ENCODE measurements at places on chromosomes 3 and 15. TPM values are rescaled to one million over a fixed set of nuclear protein-coding genes. Genes with fewer than 3 reads are reported as not detected.

The GHRL gene
- not detected for total RNA-seq

The NOX5 gene
- total RNA-seq: 0.33 TPM

The KCTD6 gene
- total RNA-seq: 10.2 TPM

The CDHR4 gene
- not detected for total RNA-seq

The NME9 gene
- total RNA-seq: not detected

The FSIP1 gene
- total RNA-seq: 3.9 TPM

The AP2M1 gene
- 362 TPM for total RNA-seq

The XCR1 gene
- under 0.01 TPM for total RNA-seq

The CAND2 gene
- 12.1 TPM for total RNA-seq

The GOLGA6A gene
- not detected for total RNA-seq

The MANF gene
- total RNA-seq: 55.3 TPM

- no peaks in the 10 kb centered on the region for H3K27me3 ChIP-seq
- H3K4me1 ChIP-seq: no peaks in the 10 kb centered on the region
- DNase-seq: no peak
- no peaks in the 10 kb centered on the region for H3K36me3 ChIP-seq
- no peak overlapping the region for H3K27ac ChIP-seq
These were observed 199.1 kb upstream of the AZI2 start for GRCh38 chr3:28547677-28548076.

DNA sequence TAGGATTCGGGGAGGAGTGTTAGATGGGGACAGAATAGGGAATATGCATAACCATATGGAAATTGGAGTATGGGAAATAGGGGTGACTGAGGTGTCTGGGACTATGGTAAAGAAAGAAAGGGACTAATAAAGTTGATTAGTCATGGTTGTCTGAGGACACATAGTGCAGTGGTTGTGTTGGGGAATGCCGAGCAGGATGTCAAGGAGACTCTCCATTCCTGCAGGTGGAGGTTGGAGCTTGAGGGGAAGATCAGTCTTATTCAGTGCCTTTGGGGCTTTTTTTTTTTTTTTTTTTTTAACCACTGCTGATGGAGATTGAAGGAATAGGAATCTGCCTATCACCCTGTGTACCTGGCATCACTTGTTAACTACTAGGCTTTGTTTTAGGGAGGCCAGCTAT lies 10.8 kb downstream of the NMD3 start:
- H3K36me3 ChIP-seq: peaks cover 7% of the 10 kb centered on the region
- H3K4me3 ChIP-seq: no peak overlapping the region
- no peak for DNase-seq
- no peaks in the 10 kb centered on the region for H3K27me3 ChIP-seq

DNA sequence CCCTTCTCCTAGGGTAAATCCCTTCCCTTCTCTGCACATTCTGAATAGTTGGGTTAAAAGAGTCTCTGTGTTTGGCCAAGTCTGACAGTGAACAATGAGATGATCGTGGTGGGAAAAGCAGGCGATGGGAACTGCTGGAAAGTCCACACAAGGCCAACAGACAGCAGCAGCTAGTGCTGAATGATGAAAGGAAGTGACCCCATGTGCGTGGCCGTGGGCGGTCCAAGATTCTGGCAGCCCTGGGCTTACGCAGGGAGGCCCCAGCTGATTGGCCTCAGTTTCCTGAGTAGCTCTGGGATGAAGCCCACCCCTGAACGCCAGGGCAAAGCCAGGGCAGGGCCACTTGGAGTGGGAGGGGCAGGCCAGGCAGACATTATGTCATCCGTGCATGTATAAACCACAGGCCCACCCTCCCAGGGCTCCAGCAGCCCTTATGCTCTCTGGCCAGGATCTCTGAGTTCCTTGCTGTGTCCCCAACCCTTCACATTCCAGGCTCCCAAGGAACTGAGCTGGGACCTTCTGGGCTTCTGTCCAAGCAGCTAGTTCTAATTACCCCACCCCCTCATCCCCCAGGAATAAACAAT lies 57.8 kb downstream of the CDC25A start:
- peak; percentile 94 for DNase-seq
- peak overlapping the region; percentile 23 for H3K27ac ChIP-seq
- H3K4me1 ChIP-seq: peaks cover 12% of the 10 kb centered on the region

GRCh38 chr3:151426341-151426657 lies 34.6 kb downstream of the IGSF10 start:
- no peak for DNase-seq
- H3K4me3 ChIP-seq: no peak overlapping the region
- no peaks in the 10 kb centered on the region for H3K36me3 ChIP-seq
- H3K27me3 ChIP-seq: no peaks in the 10 kb centered on the region
- no peak overlapping the region for H3K27ac ChIP-seq
- peaks cover 5% of the 10 kb centered on the region for H3K4me1 ChIP-seq

GRCh38 chr15:27219636-27220035 lies 248.7 kb downstream of the GABRG3 start:
- no peak for DNase-seq
- H3K4me1 ChIP-seq: no peaks in the 10 kb centered on the region
- no peaks in the 10 kb centered on the region for H3K36me3 ChIP-seq
- no peak overlapping the region for H3K4me3 ChIP-seq
- H3K27ac ChIP-seq: no peak overlapping the region

GRCh38 chr3:136667081-136667480 lies 85.1 kb downstream of the STAG1 start:
- H3K4me3 ChIP-seq: no peak overlapping the region
- H3K36me3 ChIP-seq: no peaks in the 10 kb centered on the region
- H3K4me1 ChIP-seq: peaks cover 4% of the 10 kb centered on the region
- DNase-seq: peak; percentile 43
- H3K27ac ChIP-seq: no peak overlapping the region
- no peaks in the 10 kb centered on the region for H3K27me3 ChIP-seq

- H3K36me3 ChIP-seq: no peaks in the 10 kb centered on the region
- peak within 1 kb of the TSS; percentile 76 for H3K4me3 ChIP-seq
- H3K27me3 ChIP-seq: peaks cover 14% of the 10 kb centered on the region
- peak within 1 kb of the TSS; percentile 96 for H3K27ac ChIP-seq
- peaks cover 21% of the 10 kb centered on the region for H3K4me1 ChIP-seq
These were observed at the start of gene C15orf39 for GRCh38 chr15:75201616-75202250. C15orf39 (plus strand) TSS chr15:75201882; CDS start chr15:75206049, 4,167 bp downstream.

DNA sequence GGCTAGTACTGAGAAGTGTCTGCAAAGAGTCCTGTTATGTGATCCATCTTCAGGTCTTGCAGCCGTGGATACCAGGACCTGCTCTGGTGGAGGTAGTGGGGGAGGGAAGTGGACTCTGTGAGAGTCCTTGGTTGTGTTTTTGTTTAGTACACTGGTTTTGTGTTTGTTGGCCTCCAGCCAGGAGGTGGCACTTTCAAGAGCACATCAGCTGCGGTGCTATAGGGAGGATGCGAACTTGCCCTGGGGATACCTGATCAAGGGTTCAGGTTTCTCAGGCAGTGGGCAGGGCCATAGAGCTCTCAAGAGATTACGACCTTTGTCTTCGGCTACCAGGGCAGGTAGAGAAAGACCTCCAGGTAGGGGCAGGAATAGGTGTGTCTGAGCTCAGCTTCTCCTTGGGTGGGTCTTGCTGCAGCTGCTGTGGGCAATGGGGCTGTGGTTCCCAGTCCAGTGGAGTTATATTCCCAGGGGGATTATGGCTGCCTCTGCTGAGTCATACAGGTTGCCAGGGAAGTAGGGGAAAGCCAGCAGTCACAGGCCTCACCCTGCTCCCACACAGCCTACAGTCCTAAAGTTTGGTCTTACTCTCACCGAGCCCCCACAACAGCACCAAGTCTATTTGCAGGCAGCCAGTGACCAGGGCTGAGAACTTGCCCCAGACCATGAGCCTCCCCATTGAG lies 132.8 kb upstream of the NPHP3 start:
- H3K4me3 ChIP-seq: no peak overlapping the region
- H3K4me1 ChIP-seq: no peaks in the 10 kb centered on the region
- DNase-seq: no peak

GRCh38 chr3:118808723-118809122 lies 225.9 kb downstream of the IGSF11 start:
- no peaks in the 10 kb centered on the region for H3K27me3 ChIP-seq
- H3K4me1 ChIP-seq: no peaks in the 10 kb centered on the region
- no peak for DNase-seq

- H3K27me3 ChIP-seq: peaks cover 7% of the 10 kb centered on the region
- peaks cover 5% of the 10 kb centered on the region for H3K4me1 ChIP-seq
- H3K36me3 ChIP-seq: no peaks in the 10 kb centered on the region
- no peak for DNase-seq
These were observed 3.3 kb upstream of the PSMD2 start for GRCh38 chr3:184295771-184296170.

DNA sequence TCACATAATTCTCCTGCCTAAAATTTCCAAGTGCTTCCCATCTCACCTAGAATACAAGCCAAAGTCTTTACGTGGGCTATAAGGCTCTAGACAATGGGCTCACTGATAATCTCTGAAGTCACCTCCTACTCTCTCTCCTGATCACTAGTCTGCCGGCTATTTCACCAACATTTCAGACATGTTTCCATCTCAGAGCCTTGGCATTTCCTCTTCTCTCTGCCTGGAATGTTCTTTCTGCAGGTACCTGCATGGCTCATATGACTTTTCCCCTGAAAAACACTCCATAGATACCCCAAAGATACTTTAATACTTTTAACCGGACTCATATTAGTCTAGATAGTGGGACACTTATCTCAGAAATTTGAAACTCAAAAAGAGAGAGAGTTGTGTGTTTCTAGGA lies 32.7 kb downstream of the CD200 start:
- no peaks in the 10 kb centered on the region for H3K4me1 ChIP-seq
- DNase-seq: peak; percentile 60
- H3K27me3 ChIP-seq: no peaks in the 10 kb centered on the region
- H3K27ac ChIP-seq: no peak overlapping the region
- H3K36me3 ChIP-seq: no peaks in the 10 kb centered on the region

DNA sequence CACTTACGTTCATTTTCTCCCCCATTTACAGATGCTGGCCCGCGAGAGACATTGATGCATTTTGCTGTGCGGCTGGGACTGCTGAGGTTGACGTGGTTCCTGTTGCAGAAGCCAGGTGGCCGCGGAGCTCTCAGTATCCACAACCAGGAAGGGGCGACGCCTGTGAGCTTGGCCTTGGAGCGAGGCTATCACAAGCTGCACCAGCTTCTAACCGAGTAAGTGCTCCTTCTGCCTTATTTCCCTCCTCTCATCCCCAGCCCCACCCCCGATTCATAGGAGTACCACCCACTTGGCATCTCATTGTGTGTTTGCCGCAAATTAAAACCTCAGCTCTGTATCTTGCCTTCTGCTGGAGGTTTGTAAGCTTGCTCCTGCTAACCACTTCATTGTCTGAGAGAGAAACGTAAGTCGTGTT lies 163.3 kb downstream of the AKAP13 start:
- H3K27ac ChIP-seq: no peak overlapping the region
- no peak overlapping the region for H3K4me3 ChIP-seq
- no peak for DNase-seq
- no peaks in the 10 kb centered on the region for H3K36me3 ChIP-seq
- H3K27me3 ChIP-seq: no peaks in the 10 kb centered on the region

GRCh38 chr3:19074257-19074900 lies 73.9 kb upstream of the KCNH8 start:
- peak; percentile 29 for DNase-seq
- no peak overlapping the region for H3K27ac ChIP-seq
- no peaks in the 10 kb centered on the region for H3K36me3 ChIP-seq
- H3K27me3 ChIP-seq: no peaks in the 10 kb centered on the region

DNA sequence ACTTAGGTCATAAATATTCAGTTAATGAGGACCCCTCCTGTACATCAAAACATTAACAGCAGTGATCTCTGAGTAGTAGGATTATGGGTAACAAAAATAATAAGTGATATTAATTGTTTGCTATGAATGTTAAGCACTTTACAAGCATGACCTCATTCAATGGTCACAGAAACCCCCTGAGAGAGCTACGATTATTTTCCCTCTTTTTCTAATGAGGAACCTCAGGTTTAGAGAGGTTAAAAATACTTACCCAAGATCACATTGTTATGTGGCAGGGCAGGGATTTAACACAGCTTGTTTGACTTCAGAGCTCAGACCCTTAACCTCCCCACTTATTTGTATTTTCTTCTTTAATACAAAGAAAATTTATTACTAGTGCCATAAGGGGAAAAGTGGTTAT lies 228.2 kb downstream of the TBL1XR1 start:
- no peaks in the 10 kb centered on the region for H3K27me3 ChIP-seq
- no peak overlapping the region for H3K4me3 ChIP-seq
- no peaks in the 10 kb centered on the region for H3K4me1 ChIP-seq

DNA sequence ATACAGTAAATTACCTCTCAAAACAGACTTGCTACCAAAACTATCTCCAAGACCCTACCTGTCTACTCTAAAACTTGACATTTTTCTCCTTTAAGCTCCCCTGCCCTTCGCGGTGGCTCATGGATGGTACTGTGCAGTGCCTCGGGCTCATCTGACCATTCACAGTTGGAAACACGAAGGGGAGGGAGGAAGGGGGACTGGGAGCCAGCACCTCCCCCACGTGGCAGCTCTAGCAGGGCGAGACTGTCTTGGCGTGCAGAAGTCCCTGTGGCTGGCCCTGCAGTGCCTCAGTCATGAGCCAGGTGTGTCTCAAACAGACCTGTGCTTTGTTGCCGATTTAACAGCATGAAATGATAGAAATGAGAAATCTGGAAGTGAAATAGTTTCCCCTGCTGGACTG lies 372.0 kb downstream of the GABRG3 start:
- no peaks in the 10 kb centered on the region for H3K4me1 ChIP-seq
- no peaks in the 10 kb centered on the region for H3K27me3 ChIP-seq
- no peak overlapping the region for H3K4me3 ChIP-seq
- H3K27ac ChIP-seq: no peak overlapping the region

DNA sequence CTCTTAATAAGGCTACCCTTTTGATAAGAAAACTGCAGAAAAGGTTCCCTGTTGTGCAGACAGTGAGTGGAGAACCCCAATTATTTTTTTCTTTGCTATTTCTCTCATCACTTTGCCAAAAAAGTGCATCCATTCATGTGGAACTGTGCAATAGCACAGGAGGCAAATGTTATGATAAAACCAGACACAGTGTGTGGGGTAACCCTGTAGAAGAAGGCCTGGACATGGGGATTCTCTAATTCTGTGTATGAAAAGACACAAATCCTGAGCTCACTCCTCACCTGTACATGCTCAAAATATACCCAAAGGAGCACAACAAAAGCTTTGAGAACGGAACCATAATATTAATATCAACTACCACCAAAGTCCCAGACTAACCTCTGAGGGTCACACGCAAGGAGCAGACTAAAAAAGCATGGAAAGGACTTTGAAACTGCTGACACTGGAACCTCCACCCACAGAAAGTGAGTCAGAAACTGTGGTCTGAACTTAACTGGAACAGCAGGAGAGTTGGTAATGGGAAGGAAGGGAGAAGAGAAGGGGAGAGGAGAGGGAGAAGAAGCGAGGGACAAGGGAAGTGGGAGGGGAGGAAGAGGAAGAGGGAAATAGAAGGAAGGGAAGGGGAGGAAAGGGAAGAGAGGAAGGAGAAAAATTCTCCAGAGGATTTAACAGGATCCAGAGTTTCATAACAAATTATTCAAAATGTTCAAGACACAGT lies 299.9 kb downstream of the TBC1D5 start:
- DNase-seq: peak; percentile 59
- H3K36me3 ChIP-seq: no peaks in the 10 kb centered on the region
- H3K27me3 ChIP-seq: no peaks in the 10 kb centered on the region
- no peaks in the 10 kb centered on the region for H3K4me1 ChIP-seq
